ENCODE measurements at places on chromosomes 3 and 15.
A peak's percentile ranks its signal among the peaks of the same experiment; 100 is the strongest.

- no peak for DNase-seq
These were observed 17.0 kb downstream of the LRCH3 start for GRCh38 chr3:197807969-197808587.

DNA sequence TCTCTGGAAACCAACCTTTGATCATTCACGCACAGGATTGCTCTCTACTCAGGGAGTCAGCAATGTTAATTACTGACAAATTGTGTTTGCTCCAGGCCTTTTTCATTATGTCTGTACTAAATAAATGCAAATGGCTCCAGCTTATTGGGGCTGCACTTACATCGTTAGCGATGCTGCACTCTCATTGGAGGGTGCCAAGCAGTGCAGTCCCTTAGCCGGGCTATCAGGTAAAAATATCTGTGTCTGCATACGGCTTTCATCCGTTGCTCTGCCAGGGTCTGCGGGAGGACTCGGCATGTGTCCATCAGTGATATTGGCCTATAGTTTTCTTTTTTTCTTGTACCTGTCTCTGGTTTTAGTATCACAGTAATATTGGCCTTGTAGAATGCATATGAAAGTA, 471.5 kb upstream of the CADM2 start:
- DNase-seq = no peak

DNA sequence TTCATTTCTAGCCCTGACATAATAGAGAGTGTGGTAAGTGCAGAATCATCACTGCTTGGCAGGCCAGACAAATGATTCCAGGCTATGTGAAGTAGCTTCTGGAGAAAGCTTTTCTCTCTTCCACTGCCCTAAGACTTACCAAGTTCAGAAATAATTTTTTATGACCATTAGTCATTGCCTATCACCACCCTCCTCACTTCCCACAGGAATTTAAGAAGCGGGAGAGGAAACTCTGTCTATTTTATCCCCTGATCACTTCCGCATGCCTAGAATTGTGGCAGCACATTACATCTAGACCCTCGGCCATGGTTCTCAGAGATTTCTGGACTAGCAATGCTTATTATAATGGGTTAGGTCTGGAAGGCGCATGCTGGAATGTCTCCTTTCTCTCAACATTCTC, 397.8 kb upstream of the NR2F2 start:
- no peak for DNase-seq

DNA sequence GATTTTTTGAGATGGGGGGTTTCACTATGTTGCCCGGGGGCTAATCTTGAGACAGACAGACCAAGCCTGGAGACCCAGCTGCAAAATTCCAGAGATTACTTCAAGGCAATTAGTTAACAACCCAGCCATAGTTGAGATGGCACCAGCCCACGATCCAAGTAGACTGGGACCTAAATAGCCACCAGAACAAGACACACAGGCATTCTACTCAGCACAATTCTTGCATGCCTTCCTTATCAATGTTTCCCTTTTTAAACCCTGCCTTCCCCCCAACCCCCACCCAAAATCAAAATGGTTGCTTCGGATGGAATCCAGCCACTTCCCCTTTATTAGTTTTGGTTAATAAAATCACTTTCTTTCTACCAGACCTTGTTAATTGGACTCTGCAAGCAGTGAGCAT, 28.6 kb downstream of the FAM240A start:
- no peak for DNase-seq

DNA sequence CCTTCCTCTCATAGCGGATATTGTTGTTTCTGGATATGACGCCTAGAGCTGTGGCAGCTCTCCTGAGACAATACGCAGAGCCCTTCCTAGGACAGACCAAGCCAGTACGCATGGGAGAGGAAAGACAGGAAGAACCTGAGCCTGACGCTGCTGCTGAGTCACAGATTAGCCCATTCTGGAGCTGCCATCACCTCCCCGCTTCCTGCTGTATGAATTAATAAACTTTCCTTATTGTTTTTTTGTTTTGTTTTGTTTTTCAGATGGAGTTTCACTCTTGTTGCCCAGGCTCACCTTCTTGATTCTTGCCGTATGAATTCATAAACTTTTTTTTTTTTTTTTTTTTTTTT, 67.0 kb downstream of the PPCDC start:
- no peak for DNase-seq

- DNase-seq = peak; percentile 87
These were observed at the start of gene ILDR1 for GRCh38 chr3:122021811-122022401. Gene ILDR1 (minus strand): TSS chr3:122022247. CDS start chr3:122022077, 170 bp downstream.

GRCh38 chr3:72259755-72260587, 475.0 kb upstream of the PROK2 start:
- DNase-seq = no peak

DNA sequence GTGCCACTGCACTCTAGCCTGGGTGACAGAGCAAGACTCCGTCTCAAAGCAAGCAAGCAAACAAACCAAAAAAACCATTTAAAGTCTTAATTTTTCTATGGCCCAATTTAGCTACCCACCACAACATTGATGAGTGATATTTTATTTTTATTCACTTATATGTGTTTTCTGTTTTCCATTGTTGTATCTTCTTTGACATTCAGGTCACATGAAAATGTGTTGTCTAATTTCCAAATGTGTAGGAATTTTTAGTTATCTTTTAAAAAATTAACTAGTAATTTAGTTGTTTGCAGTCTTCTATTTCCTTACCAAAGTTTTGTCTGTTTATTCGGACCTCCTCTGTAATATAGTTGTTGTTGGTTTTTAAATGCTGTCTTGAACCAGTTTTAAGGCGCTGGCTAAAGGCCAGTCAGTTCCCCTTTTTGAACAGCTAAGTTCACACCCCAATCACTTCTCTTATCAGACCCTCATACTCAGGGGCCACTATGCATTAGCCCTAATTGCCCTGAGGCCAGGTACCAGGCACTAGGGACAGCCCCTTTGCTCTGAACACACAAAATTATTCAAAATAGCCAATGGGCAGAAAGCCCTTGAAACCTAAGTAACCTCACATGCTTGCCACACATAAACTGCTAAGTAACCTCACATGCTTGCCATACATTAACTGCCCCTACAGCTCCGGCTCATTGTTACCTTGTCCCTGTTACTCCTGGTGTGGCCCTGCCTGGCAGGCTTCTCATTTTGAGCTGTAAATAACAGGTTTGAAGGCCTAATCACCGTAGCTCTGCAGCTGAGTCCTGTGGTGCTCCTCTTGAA, 4.3 kb upstream of the CCR4 start:
- no peak for DNase-seq

DNA sequence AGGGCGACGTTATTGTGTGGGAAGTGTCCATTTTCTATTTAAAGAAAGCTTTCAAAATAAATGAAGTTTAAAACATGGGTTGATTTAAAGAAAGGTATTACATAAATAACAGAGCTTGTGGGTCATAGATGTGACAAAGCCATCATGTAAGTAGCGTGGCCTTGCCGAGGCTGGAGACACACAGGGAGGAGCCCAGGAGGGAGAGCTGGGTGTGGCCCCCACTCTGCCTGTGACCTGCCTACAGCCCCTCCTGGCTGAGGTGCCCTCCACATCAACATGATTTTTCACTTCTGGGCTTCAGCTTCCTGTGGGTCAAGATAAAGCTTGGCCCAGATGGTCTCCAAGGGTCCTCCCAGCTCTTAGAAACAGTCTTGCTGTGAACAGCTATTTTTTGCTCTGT, 12.5 kb upstream of the MGLL start:
- no peak for DNase-seq

- no peak for DNase-seq
These were observed 120.0 kb downstream of the SSR3 start for GRCh38 chr3:156434921-156435320.

DNA sequence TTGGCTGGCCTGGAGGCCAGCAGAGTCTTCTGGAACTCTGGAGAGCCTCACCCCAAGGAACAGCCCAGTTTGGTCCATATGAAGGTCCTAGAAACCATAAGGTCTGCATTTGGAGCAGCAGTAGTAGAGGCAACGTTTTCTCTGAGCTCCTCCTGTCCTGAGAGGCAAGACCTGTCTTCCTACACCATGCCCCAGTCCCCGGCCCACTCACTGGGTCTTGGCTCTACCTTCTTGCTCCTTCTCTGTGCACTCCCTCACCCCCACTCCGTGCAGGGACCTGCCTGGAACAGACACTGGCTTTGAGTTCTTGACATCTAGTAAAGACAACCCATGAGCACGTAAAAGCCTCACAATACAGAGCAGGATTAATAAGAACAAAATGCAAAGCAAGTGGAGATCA, 76.6 kb downstream of the CHRD start:
- peak; percentile 42 for DNase-seq
